NCI-H226 (cell line): ENCODE measurements at places on chromosomes 1 and 21.

DNA sequence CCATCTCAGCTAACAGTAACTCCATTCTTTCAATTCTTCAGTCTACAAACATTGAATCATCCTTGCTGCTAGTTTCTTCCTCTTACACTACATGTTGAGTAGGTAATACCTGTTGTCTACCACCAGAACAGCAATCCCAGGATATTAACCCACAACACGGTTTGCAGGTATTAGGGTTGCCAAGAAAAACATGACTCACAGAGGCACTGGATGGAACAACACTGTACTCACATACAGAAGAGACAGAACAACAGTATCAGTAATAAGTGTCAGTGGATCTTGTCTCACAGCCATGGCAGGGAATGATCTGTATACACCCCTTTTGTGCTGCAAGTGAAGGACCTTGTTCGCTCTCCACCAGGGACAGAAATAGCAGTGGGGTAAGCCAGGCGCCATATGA lies 212.1 kb downstream of the GPR52 start:
- peak; percentile 44 for DNase-seq

DNA sequence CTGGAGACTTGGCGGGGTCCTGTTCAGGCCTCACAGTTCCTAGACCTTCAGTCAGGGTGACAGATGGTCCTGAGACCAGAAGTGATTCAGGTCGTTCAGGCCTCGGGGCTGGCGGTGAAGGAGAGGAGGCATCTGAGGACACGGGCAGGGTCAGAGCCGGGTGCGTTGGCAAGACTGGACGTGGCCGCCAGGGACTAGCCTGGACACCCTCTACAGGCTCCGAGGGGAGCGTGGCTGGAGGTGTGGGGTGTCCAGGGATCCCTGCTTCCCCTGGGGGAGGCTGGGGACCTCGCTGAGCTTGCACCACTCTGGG lies 64.0 kb upstream of the TARDBP start:
- no peak for DNase-seq

DNA sequence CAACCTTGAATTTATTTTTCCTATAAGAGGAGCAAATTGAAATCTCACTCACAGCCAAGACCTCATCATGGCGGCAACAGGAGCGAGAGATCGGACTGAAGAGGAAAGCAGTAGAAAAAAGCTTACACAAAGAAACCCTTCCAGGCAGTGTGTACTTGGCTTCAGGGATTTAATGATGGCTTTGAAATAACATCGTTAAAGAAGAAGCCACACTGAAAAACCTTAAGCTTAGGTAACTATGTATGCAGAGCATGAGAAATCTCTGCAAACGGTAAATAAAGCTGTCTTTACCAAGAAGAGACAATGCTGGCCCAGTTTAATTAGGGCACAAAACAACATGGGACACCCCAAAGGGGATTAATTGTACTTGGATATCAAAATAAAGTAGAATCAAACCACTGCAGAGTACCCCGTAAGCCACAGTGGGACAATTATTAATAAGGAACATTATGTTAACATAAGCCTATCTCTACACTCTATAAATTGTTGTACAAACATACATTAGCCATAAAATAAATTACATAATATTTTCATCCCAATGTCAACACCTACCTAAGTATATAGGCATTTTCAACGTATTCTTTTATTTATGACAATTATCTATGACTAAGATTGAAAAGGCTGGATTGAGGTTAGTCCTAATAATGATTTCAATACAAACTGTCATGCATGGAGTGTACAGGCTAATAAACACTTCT lies 360.2 kb upstream of the CHRM3 start:
- DNase-seq, result no peak

- DNase-seq, result no peak
These were observed 26.7 kb downstream of the PGBD5 start for GRCh38 chr1:230399321-230400006.

DNA sequence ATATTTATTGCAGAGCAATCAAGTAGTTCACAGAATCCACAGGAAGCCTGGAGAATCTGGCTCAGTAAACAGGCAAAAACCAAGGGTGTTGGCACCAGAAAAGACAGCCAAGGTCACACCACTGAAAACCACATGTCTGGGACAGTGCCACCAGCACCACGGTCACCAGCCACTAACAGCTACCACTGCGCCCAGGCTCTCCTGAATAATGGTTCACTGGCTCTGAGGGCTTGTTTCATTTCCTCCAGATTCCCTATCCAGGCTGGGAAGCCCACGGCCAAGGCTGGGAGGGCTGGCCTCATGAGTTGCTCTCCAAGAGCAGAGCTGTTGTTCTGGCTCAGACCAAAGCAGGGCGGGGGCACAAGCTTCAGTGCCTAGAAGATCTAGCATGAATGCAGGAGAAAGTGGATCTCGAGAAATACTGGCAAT lies 54.5 kb upstream of the PTGFRN start:
- DNase-seq, result no peak

DNA sequence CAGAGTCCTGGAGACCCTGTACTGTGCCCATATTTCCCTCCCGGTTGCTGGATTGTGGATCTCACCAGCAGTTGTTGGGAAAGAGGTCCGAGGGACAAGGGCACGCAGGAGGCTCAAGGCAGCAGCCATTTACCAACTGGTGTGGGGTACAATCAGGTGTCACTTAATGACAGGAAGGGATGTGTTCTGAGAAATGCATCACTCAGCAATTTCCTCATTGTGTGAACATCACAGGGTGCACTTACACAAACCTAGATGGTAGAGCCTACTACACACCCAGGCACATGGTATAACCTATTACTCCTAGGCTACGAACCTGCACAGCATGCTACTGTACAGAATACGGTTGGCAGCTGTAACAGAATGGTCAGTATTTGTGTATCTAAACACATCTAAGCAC lies 20.7 kb downstream of the SLC44A3 start:
- no peak for DNase-seq

DNA sequence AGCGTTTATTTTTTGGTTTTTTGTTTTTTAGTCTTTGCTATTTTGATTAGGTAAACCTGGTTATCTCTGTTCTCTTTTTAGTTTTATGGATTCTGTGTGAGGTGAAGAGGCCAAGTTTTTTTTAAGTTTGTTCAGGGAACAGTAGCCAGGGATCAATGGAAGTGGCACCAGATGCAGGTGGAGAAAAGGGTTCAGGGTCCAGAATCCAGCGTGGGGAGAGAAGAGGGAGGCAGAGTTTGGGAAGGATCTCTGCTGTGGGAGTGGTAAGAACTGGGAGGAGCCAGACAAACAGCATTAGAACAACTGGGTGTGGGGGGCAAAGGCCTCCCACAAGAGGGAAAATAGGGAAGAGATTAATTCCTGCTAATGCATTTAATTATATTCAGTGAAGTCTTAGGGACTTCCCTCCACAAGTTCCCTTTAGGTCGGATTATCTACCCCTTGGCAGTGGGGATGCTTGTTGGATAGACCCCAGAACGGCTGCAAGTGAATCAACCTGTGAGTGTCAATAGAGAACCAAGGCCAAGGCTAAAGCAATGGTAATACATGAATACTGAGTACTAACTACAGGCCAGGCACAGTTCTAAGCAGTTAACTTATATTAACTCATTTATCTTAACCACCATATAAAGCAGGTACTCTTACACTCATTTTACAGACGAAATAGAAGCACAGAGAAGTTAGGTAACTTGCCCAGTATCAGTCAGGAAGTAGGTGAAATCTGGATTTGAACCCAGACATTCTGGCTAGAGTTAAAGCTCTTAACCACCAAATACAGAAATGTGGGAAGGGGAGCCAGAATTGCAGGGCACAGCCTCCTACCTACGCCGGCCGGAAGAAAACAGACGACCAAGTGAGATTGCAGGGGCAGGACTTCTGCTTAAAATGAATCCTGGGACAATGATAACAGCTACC lies 498 bp downstream of the GNAT2 start:
- DNase-seq, result no peak

DNA sequence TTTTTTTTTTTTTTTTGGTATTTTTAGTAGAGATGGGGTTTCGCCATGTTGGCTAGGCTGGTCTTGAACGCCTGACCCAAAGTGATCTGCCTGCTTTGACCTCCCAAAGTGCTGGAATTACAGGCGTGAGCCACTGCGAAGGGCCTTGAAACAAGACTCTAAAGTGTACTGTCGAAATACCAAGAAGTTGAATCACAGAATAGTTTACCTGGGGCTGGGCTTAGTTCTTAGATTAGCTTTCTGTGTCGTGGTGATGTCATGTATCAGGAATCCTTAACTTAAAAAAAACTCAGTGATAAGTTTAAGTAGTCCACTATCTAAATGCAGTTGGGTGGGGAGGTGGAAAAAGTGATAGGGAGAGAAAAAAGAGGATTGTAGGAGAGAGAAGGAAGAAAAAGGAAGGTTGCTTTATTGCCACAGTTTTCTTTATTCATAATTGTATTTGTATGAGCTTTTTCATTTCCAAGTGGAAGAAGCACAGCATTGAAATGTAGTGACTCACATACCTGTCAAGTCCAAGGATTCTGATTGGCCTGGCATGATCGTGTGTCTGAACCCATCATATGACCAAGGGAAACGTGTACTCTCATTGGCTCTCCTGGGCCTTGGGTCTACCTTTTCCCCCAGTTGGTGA lies 13.4 kb downstream of the ITSN1 start:
- DNase-seq, result peak; percentile 98

DNA sequence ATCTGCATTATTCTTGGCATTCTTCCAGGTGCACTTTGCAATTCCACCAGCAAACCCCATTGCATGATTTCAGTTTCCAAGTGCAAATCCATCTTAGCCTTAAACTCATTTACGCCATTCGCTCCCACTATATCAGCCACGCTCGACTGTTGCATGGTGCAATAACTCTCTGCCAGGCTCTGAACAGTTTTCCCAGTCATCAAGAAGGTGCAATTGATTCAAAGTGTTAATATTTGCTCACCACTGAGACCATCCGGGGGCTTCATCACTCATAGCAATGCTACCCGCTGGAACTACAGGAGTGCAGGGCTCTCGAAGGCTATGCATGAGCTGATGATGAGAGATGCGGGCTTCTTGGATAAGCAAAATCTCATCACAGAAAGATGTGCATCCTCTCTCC lies 488.2 kb downstream of the OMA1 start:
- DNase-seq, result no peak

DNA sequence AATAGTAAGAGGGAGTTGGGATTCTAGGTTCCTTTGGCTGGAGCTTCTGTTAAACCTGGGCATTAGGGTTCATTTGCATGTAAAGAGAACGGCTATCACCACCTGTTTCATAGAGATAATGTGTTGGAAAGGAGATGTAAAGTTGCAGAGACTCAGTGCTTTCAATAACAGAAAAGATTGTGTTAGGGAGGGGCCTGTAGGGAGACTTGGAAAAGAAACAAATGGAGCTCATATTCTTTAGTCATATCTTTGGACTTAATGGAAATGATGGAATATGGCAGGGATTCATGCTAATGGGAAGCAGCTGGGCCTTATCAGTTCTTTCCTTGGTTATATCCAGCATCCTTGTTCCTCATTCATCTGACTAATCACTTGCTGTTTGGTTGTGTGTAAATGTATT lies 144.9 kb downstream of the CD247 start:
- DNase-seq, result no peak
